ENCODE measurements at places on chromosomes 5 and 9.

DNA sequence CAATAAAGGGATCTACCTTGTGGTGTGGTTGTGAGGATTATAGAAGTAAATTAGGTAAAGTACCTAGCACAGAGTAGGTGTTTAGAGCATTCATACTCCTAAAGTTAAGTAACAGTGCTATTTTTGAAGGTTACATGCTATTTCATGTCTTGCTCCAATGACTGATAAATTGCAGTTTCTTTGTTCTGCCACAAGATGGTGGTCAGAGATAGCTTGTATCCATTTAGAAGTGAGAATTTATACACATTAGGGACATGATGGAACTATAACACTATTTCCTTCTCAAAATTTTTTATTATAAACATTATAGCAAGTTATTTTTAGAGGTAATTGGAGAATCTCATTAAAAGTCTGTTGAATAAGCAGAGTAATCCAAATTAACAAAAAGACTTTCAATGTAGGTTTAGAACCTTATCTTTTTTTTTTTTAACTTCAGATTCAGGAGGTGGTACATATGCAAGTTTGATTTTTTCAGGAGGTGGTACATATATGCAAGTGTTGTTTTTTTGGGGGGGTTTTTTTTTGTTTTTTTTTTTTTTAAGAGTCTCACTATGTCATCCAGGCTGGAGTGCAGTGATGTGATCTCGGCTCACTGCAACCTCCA is 17.1 kb downstream of the MTREX start:
- no peak for DNase-seq

DNA sequence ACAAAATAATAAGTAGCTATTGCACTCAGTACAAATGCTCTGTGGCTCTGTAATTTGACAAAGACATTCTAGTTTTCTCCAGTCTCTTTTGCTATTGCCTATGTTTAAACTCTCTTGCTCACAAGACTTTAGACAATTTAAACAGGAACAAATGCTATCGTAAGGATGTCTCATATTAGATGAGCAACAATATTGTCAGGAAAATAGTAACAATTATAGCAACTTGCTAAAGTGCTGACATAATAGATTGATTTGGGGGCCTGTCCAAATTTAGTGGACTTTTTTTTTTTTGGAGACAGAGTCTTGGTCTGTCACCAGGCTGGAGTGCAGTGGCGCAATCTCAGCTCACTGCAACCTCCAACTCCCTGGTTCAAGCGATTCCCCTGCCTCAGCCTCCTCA is 11.8 kb downstream of the KIF2A start:
- DNase-seq, result no peak

DNA sequence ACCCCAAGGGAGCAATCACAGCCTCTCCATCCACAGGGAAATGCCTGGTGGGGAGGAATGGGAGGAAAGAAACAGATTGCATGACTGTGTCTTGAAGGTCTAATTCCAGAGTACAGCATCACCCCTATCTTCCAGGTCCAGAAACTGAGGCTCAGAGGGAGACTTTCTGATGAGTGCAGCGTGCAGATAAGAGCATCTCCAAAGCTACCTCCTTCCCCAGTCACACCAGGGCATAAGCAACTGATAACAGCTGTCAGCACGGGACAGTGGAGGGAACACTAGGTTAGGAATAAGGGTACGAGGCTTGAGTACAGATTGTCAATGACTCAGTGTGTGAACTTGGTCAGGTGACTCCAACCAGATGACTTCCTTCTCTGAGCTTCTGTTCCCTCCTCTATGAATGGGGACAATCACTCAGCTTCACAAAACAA is 126.9 kb downstream of the KCNIP1 start:
- DNase-seq, result no peak

- DNase-seq, result no peak
Observed at GRCh38 chr5:98163796-98164493, 609.5 kb upstream of the RGMB start.

DNA sequence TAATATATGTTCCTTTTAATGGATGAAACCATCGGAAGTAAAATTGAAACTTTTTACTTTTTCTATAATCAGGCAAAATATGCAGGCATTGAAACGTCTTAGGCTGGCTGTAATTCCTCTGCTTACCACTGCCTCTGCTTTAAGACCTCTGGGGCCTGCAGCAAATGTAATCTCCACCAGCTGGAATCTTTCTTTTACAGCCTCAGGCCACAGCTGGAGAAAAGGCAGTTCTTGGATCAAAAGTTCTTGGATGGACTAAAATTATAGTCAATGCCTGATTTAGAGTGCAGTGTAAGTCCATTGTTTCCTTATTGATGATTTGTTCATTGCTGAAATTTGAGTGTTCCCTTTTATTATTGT is 396.7 kb downstream of the KCTD16 start:
- DNase-seq, result no peak

DNA sequence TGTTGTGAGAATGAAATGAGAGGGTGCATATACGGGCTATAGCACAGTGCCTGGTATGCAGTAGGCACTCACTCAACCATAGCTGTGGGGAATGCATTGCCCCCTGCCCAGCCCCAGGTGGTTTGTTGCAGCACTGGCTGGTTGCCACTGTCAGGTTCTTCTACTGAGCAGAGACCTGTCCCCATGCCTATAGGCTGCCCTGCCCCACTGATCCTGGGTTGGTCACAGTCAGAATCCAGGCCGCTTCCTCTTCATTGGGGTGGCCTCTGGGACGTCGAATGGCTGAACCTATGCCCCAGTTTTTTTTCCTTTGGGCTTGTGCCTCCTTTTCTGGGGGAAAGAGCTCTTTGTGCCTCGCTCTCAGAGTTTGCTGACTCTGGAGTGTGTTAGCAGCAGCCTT is 74.6 kb downstream of the RGS3 start:
- no peak for DNase-seq

DNA sequence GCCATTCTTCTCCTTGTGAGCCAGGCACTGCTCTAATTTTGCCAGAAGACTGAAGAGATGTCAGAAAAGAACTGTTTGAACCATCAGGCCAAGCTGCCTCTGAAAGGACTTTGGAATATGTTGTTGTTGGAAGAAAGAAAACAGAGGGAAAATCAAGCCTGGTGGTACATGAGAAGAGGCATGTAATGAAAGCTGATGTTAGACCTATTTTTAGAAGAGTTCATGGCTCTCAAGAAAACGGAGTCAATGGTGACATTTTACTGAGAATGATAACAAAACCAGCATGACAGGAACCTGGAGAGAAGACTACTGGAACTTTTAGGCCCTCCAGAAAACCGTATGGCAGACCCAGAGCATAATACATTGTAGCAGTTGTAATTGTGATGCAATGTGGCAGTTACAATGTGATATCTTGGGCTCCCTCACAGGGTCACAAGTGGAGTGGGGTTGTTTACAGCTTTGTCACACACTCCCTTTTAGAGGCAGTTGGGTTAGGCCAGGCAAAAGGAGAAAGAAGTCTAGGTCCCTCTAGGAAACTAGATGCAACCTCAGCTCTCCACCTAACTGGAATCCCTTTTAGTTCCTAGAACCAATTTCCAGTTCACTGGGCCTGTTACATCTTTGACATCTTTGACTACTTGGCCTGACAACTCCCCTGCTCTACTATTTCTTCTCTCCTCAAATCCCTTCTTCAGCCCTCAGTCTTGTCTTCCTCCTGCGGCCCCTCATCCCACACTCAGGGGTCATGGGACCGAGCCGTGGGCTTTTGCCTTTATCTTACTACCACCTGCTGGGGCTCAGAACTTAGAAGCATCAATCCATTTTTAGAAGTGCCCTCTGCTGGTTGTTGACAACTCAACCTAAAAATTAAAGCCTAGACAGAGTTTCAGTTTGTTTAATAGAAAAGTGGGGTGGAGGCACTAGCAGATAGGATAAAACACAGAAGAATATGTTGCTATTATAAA is 61.2 kb upstream of the JAK2 start:
- no peak for DNase-seq

Measured in stimulated activated CD4-positive, alpha-beta T cell treated with anti-CD3 and anti-CD28 coated beads, Interleukin-1b, Interleukin-23, amount 100 ng/mL, for 4 hours (primary cell).